ENCODE measurements at places on chromosomes 1 and 21.

GRCh38 chr1:77308889-77309621, 27.2 kb downstream of the AK5 start:
- no peak for DNase-seq

- DNase-seq: no peak
Measured at GRCh38 chr1:32247452-32247851, 430 bp downstream of the FAM167B start.

DNA sequence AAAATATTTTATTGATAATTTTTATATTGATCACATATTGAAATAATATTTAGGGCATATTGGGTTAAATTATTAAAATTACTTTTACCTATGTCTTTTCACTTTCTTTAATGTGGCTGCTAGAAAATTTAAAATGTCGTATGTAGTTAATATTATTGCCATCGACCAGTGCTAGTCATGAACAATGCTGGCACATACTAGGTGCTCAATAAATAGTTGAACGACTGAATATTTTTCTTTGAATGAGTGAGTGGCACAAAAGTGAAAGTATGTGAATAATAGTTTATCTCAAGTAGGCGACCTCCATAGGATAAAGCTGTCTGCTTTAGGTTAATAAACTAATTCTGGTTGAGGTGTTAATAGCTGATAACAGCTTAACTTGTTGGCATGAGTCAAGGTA, 150.8 kb upstream of the FGGY start:
- no peak for DNase-seq

DNA sequence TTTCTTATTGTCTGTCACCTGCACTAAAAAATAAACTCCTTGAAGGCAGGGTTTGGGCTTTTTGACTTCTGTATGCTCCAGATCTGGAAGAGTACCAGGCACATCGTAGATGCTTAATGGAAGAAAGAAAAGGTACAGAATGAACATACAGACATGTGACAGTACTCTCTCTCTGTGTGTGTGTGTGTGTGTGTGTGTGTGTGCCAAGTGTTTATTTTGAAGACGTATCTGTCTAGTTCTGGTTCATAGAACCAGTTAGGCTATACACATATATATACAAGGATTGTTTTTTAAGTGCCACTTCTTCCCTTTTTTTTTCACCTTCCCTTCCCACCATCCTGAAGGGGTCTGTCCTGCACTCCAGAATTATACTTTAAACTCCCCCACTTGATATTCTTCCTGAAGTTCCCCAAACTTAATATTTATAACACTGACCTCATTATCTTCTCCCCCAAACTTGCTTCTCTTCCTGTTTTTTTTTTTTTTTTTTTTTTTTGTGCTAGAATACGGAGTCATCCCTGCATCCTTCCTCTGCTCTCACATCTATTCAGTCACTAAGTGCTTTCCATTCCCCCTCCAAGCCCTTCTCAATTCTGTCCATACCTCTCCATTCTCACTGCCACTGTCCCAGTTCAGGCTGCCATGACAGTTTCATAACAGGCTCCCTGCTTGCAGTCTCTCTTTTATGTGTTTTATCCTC, 5.4 kb upstream of the KCNA3 start:
- no peak for DNase-seq

DNA sequence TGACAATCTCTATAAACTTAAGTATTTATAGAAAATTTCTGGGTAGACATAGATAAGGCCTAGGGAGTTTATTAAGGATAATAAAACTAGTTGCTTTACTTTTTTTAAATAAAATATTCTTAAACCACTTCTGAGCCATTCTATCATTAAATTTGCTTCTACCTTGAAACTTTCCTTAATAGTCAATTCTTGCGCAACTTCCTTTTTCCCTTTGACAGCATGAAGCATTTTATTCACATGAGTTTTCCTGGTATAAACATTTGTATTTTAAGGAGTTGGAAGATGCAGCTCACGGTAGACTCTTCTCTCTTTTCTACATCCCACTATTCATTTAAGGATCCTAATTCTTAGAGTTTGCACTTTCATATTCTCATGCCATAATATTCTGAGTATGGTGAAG, 75.8 kb upstream of the DPH5 start:
- no peak for DNase-seq

Measured in NCI-H524 treated with DMSO at 0.1 percent for 48 hours (cell line).